ENCODE measurements at places on chromosomes 4 and X.

DNA sequence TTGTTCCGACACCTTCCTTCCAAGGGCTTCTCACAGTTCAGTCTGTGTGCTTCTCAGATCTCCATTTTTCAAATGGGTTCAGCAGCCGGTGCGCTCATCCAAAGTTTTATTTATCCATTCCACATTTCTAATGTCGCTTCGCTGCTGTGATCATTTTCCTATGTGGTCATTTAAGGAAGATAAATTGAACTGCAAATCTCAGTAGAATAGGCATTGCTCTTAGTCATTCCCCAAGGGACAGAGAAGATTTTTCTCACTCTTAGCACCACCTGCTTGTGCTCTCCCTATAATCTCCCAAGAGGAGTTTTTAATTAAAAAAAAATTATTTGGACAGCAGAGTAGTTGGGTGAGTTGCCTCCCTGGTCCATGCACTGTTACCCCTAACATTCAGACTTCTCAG, 278.9 kb upstream of the GATB start:
- DNase-seq: no peak

GRCh38 chr4:172061204-172061603, 248.0 kb downstream of the GALNTL6 start:
- DNase-seq: no peak

DNA sequence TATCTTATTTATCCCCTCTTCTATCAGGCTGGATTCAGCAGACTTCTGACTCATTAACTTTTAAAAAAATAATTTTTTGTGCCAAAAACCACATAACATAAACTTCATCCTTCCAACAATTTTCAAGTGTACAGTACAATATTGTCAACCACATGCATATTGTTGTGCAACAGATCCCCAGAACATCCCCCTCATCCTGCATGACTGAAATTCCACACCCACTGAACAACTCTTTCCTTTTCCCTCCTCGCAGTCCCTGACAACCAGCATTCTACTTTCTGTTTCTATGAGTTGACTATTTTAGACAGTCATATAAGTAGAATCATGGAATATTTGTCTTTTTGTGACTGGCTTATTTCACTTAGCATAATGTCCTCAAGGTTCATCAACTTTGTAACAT, 2.2 kb upstream of the MID2 start:
- no peak for DNase-seq

- DNase-seq: no peak
Observed at GRCh38 chrX:151812661-151813060, 78.1 kb downstream of the CNGA2 start.

- no peak for DNase-seq
Observed at GRCh38 chr4:130646886-130647285, 1550.9 kb downstream of the C4orf33 start.

- DNase-seq: no peak
Observed at GRCh38 chr4:23238848-23239247, 546.1 kb downstream of the GBA3 start.

DNA sequence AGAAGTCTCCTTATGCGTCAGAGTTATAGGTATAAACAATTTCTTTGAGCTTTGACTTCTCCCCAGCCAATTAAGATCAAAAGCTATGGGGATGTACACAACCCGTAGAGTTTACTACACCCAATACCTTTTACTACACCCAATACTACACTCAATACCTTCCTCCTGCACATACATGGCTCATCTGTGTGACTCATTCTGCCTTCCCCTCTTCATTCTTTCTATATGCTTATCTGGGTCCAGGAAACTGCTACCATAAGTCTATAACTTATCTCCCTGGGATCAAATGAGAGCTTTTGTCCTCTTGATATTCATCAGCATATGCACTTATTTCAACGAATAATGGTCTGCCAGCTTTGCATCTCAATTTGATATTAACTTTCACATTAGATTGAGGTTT, 28.2 kb downstream of the ANKRD50 start:
- DNase-seq: no peak

- no peak for DNase-seq
Observed at GRCh38 chrX:22516893-22517292, 244.2 kb downstream of the CBLL2 start.

DNA sequence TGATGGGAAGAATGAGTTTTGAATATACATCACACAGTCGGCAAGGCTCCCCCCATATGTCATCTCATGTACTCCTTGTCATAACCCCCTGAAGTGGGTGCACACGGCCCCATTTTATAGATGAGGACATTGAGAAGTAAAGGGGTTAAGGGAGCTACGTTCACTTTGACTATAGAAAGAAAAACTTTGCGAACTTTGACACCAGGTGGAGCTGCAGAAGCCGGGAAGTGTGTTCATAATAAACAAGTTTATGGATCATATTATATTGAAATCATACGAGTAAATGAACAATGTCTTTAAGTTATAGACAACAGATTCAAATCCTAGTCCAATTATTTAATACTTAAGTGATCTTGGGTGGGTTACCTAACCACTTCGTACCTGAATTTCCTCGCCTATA, 203.8 kb upstream of the PITX2 start:
- no peak for DNase-seq

DNA sequence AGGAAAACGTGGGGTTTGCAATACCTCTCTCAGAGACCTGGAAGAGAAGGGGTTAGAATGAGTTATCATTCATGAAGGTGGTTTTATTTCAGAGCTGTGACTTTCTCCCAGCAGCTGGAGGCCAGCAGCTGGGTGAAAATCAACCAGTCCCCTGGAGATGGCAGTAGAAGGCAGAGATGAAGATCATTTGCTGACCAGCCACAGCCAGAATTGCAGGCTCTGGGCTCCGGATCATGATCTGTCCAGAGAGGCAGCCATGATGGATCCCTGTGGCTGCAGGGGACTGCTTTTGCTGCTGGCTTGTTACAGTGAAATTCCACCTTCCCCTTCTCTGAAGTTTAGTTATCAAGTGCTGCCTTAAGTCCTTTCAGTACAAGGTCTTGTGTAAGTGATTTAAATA, 46.9 kb upstream of the TAB3 start:
- no peak for DNase-seq

GRCh38 chr4:146159384-146160058, 16.0 kb upstream of the LSM6 start:
- no peak for DNase-seq

- no peak for DNase-seq
Observed at GRCh38 chrX:11422525-11422857, 129.3 kb downstream of the AMELX start.
